ENCODE measurements at places on chromosomes 6 and 20.

DNA sequence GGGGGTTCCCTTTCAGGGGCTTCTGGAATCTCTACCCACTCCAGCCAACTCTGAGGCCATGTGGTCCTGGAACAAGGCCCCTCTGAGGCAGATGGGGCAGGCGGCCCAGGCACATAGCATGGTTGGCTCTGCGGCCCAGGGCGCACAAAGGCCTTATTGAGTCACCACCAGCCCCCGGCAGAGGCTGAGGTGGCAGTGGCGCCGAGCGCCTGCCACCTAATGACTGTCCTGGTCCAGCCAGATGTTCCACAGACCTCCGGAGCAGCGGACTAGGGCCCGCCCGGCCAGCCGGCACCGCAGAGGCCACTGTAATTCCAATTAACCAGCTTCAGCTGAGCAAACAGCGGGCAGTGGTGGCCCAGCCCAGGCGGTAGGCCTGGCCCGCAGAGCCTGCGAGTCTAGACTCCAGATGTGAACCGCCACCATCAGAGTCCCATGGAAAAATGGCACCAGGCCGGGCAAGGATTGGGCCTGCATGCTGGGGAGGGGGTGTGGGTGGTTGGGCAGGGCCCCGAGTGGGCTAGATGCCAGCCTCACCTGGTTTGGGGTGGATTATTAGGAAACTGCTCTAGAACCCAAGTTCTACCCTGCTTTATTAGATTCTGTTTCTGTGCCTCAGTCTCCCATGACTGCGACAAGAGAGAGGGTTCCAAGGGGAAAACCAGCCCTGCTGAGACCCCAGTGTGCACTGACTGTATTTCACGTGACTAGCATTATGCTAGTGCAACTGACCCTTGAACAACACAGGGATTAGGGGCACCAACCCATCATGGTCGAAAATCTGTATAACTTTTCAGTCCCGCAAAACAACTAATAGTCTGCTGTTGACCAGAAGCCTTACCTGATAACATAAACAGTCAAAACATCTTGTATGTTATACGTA, 34.1 kb upstream of the ID1 start:
- no peak for DNase-seq

DNA sequence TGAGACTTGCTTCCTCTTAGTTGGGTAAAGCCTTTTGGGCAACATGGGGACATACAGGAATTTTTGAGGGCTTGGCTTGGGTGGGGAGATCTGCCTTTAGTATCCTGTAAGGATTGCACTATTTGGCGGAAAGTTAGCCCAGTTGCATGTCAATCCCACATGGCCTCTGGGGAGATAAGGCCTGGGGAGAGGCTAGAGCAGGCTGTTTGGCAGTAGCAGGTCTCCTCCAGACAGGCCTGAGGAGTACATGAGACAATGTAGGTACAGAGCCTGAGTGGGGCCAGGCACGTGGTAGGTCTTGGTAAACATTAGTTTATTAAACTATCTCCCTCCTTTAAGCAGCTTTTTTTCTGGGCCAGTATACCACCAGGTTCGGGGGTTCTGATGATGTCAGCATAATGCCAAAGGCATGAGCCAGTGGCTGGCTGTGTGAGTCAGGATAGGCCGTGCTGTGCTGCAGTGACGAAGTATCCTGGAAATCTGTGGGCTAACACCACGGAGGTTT, 147.9 kb downstream of the VEGFA start:
- DNase-seq = no peak

GRCh38 chr6:119559586-119559985, 210.0 kb upstream of the MAN1A1 start:
- DNase-seq = no peak

GRCh38 chr6:97215157-97215769, 67.8 kb downstream of the MMS22L start:
- no peak for DNase-seq

- DNase-seq = no peak
Observed at GRCh38 chr6:158635427-158636073, 9.0 kb downstream of the DYNLT1 start.

- DNase-seq = no peak
Observed at GRCh38 chr6:149856256-149856994, 7.7 kb downstream of the LRP11 start.

DNA sequence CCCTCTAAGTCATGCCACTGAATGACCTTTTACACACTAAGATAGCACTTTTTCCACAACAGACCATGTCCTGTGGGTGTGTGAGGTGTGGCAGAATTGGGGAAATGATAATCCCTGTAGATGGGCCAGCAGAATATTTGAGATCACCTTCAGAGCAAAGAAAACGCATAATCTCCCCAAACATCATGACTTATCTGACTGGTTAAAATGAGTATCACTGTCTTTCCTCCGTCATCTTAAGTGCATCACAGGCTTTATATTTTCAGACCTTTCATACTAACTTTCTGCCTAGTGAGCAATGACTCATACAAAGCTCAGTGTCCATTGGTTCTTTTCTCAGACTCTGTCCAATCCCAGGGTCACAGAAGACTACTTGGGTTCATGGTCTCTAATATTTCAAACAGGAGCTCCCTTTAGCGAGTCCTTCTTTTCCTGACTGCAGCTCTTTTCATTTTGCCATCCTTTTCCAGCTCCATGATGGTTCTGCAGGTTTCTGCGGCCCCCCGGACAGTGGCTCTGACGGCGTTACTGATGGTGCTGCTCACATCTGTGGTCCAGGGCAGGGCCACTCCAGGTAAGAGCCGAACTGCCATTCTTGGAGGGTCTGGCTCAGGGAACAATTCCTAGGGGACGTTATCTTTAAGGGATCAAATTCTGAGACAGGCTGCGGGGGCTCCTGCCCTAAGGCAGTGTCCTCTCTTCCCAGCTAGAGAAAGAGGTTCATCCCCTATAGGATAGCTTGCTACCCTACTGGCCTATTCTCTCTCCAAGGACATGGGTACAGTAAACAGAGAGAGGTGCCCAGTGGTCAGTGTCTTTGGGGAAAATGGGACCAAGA, at the start of gene HLA-DPB1:
Gene HLA-DPB1 (plus strand): TSS at position 423 of the 838 bp plus-strand sequence. CDS start 52 bp downstream, at position 475.
- no peak for DNase-seq

DNA sequence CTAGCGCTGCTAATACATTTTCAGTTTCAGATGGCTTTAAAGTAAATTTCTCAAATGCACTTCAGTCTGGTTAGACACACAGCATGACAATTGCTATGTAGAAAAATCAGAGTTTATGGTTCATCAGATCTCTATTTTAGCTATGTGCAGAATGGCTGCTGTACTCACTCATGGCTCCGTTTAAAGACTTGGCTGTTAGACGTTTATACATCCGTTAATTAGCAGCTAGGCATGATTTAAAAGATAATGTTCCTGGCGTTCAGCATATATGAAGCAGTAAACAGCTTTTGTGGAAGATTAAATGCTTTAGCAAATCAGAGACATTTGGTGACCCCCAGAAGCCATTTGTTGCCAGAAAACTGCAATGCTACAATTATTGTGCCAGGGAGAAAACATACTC, 350.0 kb upstream of the MANEA start:
- DNase-seq = no peak

DNA sequence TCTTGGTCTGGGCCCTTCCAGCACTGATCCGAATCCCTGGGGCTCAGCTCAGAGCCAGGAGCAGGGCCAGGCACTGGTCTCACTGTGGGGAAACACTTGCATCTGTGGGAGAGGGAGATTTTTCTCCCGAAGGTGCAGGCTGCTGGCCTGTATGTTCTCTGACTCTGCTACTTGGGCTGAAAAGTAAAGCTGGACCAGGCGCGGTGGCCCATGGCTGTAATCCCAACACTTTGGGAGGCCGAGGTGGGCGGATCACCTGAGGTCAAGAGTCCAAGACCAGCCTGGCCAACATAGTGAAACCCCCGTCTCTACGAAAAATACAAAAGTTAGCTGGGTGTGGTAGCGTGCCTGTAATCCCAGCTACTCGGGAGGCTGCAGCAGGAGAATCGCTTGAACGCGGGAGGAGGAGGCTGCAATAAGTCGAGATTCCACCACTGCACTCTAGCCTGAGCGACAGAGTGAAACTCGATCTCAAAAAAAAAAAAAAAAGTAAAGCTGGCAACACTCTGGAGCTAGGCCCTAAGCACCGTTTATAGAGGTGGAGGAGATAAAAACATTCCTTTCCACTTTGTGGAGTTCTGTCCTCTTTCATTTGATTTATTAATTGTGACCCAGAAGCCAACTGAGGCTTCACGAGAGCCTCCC, 41.7 kb downstream of the JPH2 start:
- DNase-seq = no peak
